ENCODE measurements at places on chromosomes 2 and 18.

GRCh38 chr2:98333922-98334321, 12.3 kb upstream of the CNGA3 start:
- no peak for DNase-seq

DNA sequence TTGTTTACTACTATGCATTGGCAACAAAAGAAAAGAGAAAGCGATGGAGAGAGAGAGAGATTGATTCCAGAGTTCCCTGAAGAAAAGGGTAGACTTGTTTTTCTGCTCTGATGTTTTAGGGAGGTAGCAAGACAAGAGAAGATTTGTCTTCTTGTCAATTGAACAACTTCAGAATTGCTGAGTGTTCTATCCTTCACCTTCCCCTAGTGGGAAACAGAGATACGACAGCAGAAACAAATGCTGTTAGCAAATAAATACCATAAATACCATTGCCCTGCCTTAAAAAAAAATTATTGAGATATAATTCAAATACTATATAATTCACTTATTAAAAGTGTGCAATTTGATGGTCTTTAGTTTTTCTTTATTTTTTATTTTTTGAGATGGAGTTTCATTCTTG, 26.2 kb upstream of the CCDC150 start:
- peak; percentile 16 for DNase-seq

GRCh38 chr18:33146014-33146413, 294.5 kb downstream of the CCDC178 start:
- DNase-seq: no peak

DNA sequence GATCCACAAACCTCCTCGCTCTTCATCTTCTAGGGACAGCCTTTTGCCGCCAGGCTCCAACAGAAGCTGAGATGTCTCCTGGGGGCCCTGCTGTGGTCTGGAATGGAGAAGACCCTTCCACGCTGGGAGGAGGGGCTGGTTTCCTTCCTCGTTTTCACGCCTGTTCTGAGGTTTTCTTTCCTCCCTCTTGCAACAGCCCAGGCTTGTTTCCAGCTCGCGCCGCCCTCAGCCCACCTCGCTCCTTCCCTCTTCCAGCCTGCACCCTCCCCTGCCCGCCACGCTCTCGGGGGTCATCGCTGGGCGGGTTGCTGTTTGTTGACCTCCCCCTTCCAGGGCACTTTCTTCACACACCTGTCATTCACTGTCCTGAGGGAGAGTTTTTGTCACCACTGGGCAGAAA, 55.4 kb downstream of the VAPA start:
- DNase-seq: no peak

Data from NAMALWA (cell line).